ENCODE measurements at places on chromosomes 6 and 20.
A peak's percentile ranks its signal among the peaks of the same experiment; 100 is the strongest.

GRCh38 chr6:26123947-26124780 lies 36.9 kb downstream of the HFE start:
- no peak for DNase-seq

DNA sequence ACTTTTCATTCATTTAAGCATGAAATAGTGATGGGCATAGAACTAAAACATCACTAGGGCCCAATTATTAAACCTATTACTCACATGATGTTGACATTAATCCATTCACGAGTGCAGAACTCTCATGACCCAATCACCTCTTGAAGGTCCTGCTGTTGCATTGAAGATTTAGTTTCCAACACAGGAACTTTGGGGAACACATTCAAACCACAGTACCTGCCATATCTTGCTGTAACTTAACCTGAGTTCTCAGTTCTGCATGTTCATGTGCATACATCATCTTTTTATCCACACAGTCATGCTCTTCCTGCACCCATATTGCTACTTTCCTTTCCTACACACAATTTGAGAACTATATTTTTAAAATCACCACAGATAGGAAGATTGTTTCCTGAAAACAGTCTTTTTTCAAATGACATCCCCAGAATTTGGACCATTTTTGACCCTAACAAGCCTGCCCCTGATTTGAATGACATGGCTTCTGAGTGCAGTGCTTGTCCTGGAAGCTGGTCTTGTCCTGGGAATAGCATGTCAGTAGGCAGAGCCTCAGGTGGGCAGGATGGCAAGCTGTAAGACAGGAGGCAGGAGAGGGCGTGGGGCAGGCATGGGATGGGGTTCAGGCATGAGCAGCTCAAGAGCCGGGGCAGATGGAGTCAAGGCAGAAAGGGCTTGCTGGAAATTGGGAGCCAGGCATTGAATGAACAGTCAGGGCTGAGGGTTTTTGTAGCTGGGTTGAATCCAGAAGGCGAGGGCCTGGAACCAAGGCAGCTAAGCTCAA lies 49.2 kb upstream of the FOXC1 start:
- DNase-seq, result no peak

GRCh38 chr20:47872341-47872740 lies 87.1 kb upstream of the SULF2 start:
- no peak for DNase-seq

GRCh38 chr6:29907637-29908340 lies 34.5 kb upstream of the HLA-A start:
- no peak for DNase-seq

DNA sequence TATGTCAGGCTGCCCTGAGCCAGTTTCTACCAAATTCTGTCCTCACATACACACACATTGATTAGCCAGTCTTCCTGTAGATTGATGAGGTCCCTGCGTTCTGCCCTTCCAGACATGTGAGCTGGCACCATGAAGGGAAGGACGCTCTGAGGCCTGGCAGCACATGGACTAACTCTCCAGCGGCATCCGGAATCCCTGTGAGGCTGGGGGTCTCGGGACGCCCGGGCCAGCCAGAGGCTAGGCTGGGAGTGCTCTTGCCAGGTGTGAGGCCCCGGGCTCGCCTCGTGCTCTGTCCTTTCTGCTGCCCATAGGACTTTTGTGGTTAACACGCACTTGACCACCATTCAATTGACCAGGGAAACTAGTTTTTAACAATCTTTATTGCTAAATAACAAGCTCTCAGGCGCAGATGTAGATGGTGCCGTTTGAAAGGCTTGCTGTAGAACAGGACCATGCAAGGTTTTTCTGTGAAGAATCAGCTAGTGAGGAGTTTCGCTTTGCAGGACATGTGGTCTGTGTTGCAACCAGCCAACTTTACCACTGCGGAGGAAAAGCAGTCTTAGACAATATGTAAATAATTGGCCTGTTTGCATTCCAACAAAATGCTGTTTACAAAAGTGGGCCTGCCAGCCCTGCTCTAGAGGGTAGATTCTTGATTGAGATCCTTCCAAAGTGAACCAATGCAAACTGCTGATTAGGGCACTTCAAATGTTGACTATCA lies 29.3 kb downstream of the FOXF2 start:
- no peak for DNase-seq

DNA sequence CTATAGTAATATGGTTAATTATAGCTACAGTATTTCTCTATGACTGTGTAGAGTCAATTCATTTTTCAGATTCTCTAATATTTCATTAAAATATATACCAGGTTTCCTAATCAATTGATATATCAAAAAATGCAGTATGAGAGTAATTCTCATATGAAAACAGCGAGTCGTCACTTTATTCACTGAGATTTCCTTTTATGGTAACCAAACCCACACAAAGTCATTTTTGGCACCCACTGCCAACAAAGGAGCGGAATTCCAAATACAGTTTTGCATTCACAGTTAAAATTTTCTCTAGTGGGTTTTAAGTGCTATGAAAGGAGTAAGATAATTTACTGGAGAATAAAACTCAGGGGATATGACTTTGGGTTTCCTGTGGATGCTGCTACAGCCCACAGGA lies 163.8 kb downstream of the HIVEP2 start:
- no peak for DNase-seq

GRCh38 chr6:17297271-17298080 lies 16.3 kb downstream of the RBM24 start:
- DNase-seq, result no peak

GRCh38 chr6:35371494-35372262 lies 29.3 kb downstream of the PPARD start:
- DNase-seq, result no peak

DNA sequence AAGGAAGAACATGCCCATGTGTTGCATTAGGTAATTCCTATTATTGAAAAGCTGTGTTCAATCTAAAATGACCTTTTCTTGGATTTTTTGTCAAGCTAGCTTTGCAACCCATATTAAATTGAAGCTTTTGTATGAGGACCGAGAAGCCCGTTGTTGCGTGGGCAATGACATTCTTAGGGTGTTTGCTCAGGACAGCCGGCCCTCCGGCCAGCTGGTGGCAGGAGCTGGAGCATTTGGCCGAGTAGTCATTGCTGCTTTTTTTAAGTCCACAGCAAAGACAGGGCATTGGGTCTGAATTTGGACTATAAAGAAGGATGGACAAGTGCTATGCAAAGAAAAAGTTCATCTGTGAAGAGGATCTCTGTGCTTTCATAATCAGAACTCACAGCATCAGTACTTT lies 365.8 kb downstream of the SAMD5 start:
- DNase-seq, result no peak

GRCh38 chr20:38779247-38780097 lies 26.0 kb upstream of the PPP1R16B start:
- DNase-seq, result no peak

DNA sequence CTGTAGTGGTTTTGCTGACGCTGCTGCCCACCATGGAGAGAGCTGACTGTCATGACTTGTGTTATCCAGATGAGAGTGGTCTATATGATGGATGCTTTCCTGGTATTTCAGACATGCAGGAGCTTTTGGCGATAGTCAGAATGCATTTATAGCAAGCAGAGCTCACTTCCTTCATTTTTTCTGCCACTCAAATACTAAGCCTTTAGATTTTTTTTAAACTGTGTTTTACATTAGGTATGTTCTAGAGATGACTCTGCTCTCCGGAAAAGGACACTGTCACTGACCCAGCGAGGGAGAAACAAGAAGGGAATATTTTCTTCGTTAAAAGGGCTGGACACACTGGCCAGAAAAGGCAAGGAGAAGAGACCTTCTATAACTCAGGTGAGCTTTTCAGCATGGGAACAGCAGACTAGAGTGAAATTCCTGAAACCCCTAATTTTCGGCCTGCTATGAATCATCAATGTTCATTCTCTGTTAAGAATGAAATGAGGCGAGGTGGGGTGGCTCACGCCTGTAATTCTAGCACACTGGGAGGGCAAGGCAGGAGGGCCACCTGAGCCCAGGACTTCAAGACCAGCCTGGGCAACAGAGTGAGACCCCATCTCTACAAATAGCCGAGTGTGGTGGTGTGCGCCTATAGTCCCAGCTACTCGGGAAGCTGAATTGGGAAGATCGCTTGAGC lies 98.6 kb upstream of the CLDN20 start:
- DNase-seq, result no peak

DNA sequence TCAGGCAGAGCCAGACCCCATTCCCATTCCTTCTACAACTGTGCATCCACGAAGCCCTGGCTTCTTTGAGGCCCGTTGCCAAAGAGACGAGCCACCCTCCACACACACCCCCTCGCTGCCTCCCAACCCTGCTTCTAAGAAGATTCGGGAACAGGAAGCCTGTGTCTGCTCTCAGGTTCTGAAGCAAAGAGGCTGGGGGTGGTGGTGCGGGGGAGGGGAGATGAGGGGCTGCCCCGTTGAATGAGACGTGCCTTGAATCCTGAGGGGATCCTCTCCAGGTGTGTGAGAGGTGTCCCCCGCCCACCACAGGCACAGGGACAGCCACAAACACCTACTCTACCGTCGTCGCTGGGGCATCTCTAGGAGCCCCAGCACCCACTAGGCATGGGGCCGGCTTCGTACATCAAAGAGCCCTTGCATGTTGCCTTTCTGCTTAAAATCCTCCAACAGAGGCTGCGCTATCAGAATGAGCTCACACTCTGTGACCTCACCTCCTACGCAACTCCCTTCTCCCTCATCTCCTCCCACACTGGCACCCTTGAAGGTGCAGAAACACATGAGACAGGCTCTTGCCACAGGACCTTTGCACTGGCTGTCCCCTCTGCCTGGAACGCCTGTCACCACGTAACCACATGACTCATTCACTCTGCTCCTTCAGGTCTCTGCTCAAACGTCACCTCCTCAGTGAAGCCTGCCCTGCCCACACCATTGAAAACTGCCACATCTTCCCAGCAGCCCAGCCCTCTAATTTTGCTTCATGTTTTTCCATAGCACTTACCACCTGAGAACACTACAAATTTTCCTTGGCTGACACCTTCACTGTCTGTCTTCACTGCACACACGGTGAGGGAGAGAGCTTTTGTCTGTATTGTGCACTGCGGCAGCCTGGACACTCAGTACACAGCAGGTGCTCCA lies 58.5 kb downstream of the PREX1 start:
- DNase-seq, result peak; percentile 82

- DNase-seq, result no peak
Measured at GRCh38 chr6:138844192-138844591, 48.3 kb downstream of the ECT2L start.

DNA sequence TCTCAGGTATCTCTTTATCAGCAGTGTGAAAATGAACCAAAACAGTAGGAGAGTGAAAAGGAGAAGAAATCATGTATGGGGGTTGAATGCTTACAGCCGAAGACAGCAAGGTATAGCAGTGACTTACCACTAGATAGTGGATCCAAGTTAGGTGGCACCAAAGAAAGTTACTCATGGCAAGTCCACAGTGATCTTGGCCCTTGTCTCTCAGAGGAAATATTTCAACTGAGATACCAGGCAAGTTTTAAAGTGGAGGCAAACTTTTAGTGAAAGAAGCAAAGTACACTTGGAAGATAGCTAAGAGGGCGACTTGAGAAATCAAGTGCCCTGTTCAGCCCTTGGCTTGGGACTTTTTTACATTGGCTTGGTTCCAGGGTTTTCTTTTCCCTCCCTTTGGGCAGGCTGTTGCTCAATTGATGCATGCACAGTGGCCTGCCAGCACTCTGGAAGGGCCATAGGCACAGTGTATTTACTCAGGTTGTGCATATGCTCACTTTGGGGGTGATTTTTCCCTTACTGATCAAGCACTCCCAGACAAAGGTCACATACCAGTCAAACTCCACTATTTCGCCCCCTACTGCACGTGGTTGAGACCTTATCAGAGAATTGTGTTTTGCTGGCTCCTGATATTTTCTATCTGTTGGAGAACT lies 329.5 kb upstream of the KHDRBS2 start:
- no peak for DNase-seq

DNA sequence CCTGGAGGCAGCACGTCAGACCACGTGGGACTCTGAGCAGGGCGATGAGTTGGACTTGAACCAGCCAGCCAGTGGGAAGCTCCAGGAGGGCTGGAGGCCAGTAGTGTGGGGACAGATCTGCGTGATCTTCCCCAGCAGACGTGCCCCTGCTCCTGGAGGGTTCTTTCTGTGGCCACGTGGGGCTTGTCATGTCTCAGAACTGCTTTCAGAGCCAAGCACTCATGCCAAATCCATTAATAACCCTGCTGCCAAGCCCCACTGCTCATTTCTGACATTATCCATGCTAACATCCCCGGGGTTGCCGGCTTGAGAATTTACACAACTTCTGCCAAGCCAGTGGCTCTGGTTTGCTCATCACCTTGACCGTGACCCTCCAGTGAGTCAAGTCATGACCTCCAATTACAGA lies 38.3 kb downstream of the SIRPA start:
- DNase-seq, result no peak

GRCh38 chr20:20920433-20920832 lies 185.7 kb downstream of the LINC00237 start:
- DNase-seq, result no peak

DNA sequence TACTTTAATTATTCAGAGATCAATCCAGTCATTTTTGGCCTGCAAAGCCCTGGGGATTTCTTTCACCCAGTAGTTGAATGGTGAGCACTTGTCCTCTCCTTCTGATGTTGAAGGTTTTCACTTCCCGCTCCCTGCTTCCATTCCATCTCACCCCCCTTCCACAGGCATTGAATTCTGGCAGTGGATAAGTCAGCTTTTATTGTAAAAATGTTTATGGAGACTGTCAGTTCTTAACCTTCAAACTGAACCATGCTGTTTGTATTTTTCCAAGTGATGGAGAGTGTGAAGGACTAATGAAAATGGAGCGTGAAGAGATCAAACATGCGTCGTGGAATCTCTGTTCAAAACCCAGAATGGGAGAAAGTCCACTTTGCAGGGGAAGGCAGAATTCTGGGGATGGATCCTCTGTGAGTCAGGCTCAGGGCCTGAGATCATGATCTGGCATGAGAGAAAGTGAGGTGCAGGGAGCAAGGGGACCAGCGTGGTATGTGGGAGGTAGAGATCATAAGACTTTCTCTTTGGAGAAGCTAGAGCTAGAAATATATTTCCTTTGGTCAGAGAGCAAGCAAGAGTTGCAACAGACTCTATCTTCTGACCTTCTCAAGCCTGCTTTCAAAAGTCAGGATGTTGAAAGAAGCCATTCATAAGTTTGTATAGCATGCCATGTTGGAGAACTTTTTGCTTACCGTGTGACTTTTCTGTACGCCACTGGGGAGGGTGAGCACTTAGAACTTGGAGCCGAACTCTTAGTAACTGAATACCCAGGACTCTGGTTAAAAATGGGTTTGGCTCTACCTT lies 30.2 kb downstream of the ISM1 start:
- no peak for DNase-seq

GRCh38 chr6:167548451-167548850 lies 223.6 kb downstream of the TTLL2 start:
- no peak for DNase-seq

- no peak for DNase-seq
Measured at GRCh38 chr20:57940868-57941522, 231.2 kb upstream of the PMEPA1 start.
